ENCODE measurements at places on chromosomes 1 and 21.

GRCh38 chr1:113593550-113594297 lies 165.6 kb downstream of the PHTF1 start:
- DNase-seq: no peak

DNA sequence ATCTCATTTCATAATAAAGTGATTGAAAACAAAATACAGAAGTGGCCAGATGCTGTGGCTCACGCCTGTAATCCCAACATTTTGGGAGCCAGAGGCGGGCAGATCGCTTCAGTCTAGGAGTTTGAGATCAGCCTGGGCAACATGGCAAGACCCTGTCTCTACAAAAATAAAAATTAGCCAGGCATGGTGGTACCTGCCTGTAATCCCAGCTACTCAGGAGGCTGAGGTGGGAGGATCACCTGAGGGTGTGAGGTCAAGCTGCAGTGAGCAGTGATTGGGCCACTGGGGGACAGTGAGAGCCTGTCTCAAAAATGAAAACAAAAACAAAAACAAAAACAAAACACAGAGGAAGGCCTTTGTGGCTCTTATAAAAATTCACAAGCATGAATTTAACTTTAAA lies 38.6 kb downstream of the TRIM33 start:
- DNase-seq: no peak

DNA sequence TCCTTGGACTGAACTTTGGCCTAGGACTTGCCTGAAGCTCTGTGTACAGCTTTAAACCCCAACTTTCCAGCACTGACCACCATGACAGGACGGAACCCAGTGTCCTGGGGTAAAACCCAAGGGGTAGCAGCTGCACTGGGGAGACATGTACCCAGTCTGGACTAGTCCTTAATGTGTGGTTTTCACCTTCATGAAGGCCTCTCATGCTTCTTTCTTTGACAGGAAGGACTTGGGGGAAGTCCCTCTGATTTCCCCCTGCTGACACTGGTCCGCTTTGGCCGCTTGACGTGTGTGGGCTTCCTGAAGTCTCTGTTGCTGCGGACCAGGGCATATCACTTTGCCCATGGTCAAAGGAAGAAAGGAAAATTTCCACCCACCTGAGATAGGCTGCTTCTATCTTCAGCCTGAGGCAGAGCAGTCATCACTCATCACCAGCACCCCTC lies 66.3 kb upstream of the PRDX6 start:
- DNase-seq: no peak

- DNase-seq: no peak
These were observed 9.8 kb upstream of the KCNQ4 start for GRCh38 chr1:40773748-40774265.

DNA sequence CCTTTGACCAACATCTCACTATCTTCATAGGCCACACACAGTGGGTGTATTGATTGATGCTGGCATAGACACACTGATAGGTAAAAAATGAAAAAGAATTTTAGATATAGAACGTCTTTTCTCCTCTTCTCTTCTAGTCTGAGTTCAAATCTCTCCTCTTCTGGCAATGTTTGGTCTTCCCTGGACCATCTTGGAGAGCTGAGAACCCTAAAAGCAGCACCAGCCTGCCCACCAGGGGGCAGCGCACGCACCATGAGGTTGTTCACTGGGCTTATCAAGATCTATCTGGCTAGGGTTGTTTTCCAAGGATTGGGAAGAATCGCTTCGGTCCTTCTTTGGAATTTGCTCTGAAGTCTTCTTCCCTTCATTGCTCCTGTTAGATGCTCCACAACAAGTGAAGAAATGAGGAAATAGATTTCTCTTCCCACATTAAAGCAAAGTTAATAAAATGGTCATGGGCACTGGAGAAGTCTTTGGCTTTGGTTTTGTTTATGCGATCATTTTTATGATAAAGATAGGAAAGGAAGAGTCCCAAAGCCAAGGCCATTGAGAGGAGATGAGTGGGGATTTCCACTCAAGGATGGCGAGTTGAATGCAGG lies 104.0 kb upstream of the OLIG2 start:
- no peak for DNase-seq

DNA sequence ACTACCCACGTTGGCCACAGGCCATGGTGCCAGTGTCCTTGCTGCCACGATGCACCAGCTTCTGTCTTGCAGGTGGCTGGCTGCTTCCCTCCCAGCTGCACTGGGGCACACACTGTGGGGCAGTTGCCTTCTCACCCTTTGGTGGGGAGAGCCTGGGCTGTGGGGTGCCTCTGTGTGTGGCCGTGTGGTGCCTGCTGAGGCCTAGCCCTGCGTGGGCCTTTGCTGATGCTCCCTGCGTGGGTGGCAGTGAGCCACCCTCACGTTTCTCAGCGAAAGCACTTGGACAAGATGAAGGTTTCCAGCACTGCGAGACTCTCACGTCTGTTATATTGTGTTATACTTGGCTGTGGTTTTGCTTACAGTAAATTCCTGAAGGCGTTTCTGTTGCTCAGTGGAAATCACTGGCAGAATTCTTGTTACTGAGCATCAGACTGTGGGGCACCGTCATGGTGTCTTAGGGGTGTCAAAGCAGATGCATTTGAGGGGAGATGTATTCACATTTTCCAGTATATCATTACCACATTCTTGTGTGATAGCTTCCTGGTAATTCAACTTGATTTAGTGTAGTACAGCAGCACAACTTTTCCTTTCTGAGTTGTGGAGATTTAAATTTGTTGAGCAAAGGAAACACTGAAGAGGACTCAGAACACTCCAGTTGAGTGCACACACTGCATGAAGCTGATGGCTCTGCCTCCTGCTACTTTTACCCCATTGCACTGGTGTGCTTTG lies 124.7 kb downstream of the PCBP3 start:
- DNase-seq: no peak

GRCh38 chr1:30969903-30970302 lies 61.3 kb upstream of the SDC3 start:
- no peak for DNase-seq

GRCh38 chr1:58880592-58880991 lies 96.7 kb upstream of the JUN start:
- DNase-seq: no peak

- no peak for DNase-seq
These were observed 49.4 kb downstream of the TENT5C start for GRCh38 chr1:117655220-117655577.

GRCh38 chr1:201280884-201281283 lies 2.4 kb upstream of the PKP1 start:
- no peak for DNase-seq

DNA sequence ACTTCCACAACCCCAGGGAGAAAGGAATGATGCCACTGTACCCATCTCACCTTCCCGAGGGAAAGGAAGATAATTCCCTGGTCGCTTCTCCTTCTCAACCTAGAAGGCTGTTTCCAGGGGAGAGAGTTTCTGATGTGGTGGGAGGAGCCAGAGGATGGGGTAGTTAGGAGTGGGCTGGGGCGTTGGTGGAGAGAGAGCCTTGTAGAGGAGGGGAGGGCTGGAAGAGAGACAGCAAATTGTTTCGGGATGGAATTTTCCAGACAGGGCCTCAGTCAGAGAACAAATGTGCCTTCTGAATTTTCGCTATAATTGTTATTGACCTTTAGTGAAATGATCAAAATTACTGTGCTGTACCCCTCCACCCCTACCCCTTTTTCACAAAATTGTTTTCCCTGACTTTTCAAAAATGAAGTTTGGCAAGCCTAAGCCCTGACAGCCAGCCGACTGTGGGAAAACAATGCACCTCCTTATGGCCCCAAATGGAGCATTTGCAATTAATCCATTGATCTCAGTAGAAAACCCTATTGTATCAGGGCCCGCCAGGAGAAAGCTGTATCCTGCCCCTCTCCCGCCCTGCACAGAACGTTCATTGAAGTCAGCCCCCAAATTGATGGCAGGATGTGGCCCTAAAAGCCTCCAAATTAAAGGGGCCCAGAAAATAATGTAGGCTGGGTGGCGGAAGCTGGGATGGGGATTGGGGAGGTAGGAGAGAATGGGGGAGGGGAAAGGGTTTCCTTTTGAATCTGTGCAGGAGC lies 69.1 kb upstream of the JUN start:
- DNase-seq: no peak

DNA sequence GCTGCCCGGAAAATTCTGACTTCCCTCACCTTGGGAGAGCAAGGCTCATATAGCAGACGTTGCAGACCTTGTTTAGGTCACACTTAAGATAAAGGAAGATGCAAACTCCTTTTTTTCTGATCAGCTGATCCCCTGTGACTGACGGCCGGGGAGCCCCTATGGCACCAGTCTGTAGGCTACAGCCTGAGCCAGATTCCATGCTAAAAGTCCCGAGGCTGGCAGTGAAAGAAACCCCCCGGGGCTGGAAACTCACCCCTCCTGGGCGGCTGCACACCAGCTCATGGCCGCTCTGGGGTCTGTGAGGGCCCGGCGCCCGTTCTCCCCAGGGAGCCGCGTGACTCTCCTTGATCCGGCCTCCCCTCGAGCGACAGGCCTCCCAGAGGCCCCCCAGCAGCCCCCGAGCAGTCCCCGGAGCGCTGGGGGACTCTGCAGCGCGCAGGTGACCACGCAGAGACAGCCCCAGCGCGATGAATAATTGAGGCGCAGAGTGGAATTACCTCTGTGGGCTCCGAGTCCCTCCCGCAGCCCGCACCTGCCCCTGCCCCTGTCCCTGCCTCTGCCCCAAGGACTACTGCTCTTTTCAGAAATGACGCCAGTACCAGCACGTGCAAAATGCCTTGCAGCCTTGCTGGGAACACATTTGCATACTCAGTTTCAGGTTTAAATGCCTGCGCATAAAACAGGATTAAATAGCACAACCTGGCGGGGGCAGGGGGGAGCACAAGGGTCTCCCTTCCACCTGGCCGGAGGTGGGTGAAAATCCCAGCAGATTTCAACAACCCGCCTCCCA lies 62.6 kb upstream of the CLDN14 start:
- no peak for DNase-seq

- no peak for DNase-seq
These were observed 3.5 kb upstream of the TRIT1 start for GRCh38 chr1:39886757-39887231.

GRCh38 chr1:41487126-41488039 lies 2.9 kb upstream of the EDN2 start:
- no peak for DNase-seq

DNA sequence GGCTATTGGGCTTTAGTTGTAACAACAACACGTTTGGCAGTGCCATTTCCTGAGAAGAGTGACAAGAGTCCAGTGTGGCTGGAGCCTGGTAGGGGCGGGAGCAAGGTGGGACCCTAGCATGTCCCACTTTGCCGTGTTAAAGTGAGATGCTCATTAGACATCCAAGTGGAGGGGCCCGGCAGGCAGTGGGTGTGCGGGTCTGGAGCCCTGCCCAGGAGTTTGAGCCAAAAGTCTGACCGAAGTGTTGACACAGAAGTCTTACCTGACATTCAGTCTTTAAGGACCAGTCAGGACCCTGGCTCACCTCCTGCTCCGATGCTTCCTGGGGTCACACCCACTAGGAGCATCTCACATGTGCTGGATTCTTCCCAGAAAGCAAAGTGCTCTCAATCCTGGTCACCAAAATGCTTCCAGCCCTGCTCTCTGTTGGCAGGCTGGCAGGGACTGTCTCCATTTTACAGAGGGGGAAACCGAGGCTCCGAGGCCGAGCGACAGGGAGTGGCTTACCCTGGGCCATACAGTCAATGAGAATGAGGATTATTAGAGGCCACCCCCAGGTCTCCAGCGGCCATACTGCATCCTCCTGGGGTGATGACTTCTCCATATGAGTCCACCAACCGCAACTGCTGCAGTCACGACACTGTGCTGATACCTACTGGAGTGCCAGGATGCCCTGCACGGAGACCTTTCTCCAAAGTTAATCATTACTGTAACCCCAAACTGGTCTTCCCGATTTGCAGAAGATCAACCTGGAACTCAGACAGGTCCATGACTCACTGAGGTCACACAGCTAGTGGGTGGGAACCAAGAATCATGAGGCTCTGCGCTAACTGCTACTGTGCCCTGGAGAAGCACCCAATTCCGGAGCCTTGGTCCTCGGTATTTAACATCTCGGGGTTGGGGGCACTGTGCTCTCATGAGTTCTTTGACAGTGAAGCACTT lies 112.7 kb downstream of the PRDM2 start:
- no peak for DNase-seq

DNA sequence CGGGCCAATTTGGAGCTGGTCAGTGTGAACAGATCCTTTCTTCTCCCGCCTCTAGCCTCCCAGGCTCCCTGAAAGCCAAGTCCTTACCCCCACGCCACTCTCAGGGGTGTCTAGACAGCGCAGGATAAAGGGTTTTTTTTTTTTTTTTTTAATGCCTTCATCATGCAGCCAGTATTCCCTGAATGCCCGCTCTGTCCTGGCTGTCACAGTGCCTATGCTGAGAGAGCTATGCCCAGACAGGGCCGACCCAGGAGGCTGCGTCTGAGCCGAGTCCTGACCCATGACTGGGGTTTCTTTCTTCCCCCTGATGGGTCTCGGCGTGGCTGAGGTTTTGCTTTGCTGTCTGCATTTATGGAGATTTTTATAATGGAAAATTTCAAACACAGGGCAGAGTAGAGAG lies 18.3 kb downstream of the SPSB1 start:
- no peak for DNase-seq

GRCh38 chr1:184803180-184803492 lies 48.5 kb upstream of the EDEM3 start:
- DNase-seq: peak; percentile 73

DNA sequence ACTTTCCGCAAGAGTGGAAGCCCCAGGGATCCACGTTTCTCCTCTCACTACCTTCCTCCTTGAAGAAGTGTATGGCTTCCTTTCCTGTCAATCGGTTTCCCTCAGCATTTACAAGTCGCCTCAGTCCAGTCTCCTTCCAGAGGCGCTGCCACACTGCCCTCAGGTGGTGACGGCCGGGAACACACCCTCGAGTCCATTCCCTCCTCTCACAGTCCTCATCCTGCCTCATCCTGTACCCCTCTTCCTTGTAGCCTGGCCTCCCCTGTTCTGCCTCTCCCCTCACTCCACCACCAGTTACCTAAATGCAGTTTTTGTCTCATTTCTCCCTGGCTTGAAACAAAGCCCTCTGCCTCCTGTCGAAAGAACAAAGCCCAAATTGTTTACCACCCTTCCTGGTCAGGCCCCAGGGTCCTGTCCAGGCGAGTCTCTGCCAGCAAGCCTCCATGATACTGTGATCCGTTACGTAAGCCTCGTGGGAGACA lies 23.2 kb upstream of the LSM10 start:
- DNase-seq: peak; percentile 76

- no peak for DNase-seq
These were observed 645.0 kb upstream of the PTBP2 start for GRCh38 chr1:96076589-96076988.

DNA sequence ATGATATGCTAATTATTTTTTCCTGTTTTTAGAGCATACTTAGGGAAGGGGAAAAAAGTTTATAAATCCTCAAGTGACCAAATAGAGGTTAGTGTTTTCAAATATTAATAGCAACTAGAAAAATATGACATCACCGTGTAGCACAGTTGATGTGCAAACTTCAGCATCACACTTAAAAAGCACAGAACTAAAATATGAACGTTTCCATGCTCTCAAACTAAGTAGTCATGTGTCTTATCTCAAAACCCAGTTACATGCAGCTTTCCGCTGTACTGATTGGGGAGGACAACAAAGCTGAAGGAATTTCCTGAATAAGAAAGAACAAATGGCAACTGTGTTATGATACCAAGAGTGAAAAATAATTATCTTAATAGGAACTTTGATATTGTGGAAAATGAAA lies 903.7 kb downstream of the ADGRL2 start:
- DNase-seq: no peak

- DNase-seq: no peak
These were observed 19.2 kb downstream of the NLRP3 start for GRCh38 chr1:247435030-247435758.

- no peak for DNase-seq
These were observed 40.7 kb upstream of the SLC5A9 start for GRCh38 chr1:48181669-48182367.

GRCh38 chr1:65357291-65357960 lies 48.1 kb downstream of the DNAJC6 start:
- no peak for DNase-seq
